NCI-H2081 treated with DMSO at 0.1 percent for 48 hours (cell line): ENCODE measurements at places on chromosomes 3 and 15.

- DNase-seq: no peak
Measured at GRCh38 chr15:79004336-79004735, 59.5 kb upstream of the CTSH start.

DNA sequence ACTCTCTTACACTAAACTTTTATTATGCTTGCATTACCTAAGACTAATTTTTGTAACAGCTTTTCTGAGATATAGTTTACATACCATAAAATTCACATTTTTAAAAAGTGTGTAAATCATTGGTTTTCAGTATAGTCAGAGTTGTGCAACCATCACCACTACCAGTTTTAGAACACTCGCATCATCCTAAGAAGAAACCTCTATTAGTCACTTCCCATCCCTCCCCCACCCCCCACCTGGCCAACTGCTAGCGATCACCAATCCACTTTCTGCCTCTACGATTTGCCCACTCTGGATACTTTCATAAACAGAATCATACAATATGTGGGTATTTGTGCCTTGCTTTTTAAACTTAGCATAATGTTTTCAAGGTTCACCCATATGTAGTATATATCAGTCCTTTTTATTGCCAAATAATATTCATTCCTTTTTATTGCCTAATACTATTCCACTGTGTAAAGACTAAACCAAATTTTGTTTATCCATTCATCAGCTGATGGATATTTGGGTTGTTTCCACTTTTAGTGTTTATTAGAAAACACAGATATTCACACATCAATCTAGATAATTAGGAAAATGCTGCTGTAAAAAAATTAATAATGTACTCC lies 23.0 kb downstream of the UBP1 start:
- DNase-seq: no peak

DNA sequence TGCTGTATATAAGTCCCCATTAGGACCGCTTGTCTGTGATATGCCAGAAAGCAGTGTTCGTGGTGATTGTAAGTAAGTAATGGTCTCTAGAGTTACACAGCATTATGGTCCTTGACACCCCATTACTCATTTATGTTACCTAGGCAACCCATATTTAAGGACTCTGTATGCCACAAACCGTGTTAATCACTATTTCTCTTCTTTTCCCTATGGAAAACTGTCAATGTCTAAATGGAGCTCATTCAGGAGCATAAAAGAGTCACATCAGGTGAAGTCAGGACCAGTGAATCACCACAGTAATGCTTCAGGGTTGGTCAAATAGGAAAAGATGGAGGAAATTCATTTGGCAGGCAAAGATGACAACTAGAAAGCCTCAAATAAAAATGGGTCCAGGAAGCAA lies 146.6 kb upstream of the PEX5L start:
- DNase-seq: no peak

- no peak for DNase-seq
Measured at GRCh38 chr15:37361621-37362020, 261.3 kb upstream of the MEIS2 start.

DNA sequence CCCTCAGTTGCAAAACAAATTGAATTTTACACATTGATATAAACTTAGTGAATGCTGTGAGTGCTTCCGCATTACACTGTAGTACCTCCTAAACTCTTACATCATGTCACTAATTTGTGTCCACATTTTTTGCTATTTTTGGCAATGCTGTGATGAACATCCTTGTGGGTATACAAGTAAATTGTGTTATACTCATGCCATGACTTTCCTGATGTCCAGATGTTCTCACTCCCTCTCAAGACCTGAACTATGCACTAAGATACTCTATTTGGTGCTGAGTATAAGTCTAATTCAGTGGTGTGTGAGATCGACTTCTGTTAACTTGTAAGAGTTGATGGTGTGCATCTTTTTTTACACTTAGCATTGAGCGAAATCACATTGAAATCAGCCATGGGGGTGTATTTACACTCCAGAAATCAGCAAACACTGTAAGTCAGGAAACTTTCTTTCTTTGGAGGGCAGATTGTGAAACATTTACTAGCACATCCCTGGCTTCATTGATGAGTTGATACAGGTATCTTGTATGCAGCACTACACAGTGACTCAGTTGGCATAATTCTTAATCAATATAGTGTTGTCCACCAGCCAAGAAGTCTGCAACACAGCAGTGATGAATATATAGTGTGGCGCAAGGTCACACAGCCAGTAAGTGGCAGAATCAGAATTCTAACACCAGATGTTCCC lies 228.1 kb upstream of the RORA start:
- DNase-seq: no peak

GRCh38 chr3:72065236-72065635 lies 280.3 kb upstream of the PROK2 start:
- DNase-seq: no peak

- no peak for DNase-seq
Measured at GRCh38 chr3:36792342-36792741, 28.0 kb upstream of the DCLK3 start.

- no peak for DNase-seq
Measured at GRCh38 chr15:76286271-76286879, 24.9 kb downstream of the ETFA start.

- no peak for DNase-seq
Measured at GRCh38 chr3:60651799-60652198, 599.5 kb downstream of the FHIT start.

DNA sequence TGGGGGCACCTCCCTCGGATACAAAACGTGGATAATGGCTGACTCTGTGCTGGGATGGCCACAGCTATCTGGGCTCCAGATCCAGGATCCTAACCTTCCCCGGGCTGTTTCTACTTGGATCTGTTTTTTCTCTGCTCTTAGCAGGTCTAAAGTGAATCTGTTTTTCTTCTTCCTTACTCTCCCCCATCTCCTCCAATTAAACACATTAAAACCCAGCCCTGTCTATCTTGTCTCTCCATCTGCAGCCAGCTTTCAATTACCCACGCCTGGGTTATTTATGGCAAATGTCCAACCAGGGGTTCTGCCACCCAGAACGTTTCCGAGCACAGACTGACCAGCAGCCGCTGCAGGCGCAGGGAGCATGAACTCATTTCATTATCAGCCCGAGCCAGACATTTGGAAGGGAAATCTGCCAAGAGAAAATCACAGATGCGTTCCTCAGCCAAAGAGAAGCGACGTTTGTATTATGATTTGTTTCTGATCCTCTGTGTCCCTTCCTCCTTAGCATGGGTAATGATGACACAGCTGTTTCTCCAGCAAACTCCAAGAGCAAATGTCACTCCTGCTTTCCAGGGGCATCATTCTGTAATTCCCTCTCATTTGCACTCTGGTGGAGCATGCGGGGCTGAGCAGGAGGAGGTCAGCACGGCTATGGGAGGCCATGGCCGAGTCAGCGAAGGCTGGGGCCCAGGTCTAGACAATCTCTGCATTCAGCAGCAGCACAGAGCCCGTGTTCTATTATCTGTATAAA lies 42.0 kb downstream of the UMPS start:
- DNase-seq: no peak

GRCh38 chr15:90680371-90680935 lies 36.7 kb upstream of the BLM start:
- no peak for DNase-seq

- DNase-seq: peak; percentile 55
Measured at GRCh38 chr3:183490653-183491052, 62.2 kb upstream of the MCF2L2 start.

GRCh38 chr15:71083349-71083748 lies 31.9 kb upstream of the THSD4 start:
- no peak for DNase-seq

GRCh38 chr15:90982135-90982534 lies 12.2 kb downstream of the PRC1 start:
- no peak for DNase-seq

DNA sequence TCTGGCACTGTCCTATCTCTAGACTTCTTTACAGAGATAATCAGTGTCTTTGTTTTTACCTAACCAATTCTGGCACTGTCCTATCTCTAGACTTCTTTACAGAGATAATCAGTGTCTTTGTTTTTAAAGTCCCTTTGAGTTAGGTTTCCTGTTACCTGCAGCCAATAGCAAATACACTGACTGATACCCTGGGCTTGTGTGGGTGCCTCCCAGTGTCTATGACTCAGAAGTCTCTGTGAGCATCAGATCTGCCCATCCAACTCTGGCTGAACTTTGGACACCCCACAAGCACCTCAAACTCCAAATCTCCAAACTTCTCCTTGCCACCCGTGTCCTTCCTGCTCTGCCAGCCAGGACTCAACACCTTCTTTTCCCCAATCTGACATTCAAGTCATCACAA lies 30.4 kb downstream of the SLC41A3 start:
- DNase-seq: no peak
